Stimulated activated CD4-positive, alpha-beta T cell treated with anti-CD3 and anti-CD28 coated beads, TNF-alpha, amount 100 ng/mL, for 1 hour (primary cell): ENCODE measurements at places on chromosomes 4 and X.

DNA sequence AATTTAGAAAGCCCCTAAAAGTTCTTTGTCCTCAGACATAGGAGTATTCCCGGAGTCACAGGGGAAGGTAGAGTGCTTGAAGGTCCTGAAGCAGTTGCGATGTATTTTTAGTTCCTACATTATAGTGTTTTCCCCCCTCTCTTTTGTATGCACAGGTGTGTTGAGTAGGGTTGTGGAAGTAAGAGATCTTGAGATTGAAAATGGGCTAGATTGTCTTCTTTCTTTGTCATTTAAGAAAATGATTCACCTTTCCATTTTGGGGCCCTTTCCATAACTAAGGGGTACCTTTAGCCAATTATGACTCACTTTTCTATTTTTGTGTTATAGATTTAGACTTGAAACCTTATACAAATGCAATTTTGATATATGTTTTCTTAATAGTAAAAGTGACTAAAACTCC is 75.8 kb upstream of the AFF2 start:
- no peak for DNase-seq

DNA sequence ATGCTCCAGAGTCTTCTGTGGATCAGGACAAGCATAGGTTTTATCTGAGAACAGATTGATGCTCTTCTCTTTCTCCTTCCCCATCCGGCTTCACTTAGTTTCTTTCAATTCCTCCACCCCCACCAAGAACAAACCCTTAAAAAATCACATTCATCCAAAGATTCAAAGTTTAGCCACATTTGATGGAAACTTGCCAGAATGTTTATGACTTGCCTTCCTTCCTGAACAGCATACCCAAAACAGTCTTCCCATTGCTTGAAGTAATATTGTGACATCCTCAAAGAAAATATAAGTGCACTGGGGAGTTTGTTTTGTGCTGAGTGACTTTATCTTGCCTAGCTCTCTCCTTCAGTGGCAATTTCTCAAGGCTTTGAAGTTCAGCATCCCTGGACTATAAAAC is 83.0 kb downstream of the MAGEB17 start:
- no peak for DNase-seq

GRCh38 chr4:24680746-24681448 is 96.5 kb upstream of the DHX15 start:
- no peak for DNase-seq

DNA sequence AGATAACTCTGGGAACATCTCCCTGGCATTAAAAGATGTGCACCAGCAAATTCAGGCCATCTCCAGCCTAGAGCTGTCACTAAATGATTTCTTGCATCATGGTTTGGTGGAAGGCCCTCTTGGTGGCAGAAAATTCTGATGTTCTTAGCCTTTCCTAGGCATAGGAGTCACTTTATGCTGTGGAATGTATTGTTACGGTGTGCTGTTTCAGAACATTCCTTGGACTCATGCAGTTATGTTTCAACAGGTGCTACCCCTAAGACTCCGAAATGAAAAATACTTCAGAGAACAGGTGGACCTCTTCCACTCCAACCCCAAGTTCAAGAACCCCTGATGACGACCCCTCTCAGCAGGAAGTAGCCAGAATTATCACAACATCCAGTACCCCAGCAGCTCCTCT is 20.3 kb upstream of the PAPSS1 start:
- DNase-seq: no peak

- no peak for DNase-seq
Observed at GRCh38 chr4:52028970-52029369, 8.8 kb upstream of the LRRC66 start.

DNA sequence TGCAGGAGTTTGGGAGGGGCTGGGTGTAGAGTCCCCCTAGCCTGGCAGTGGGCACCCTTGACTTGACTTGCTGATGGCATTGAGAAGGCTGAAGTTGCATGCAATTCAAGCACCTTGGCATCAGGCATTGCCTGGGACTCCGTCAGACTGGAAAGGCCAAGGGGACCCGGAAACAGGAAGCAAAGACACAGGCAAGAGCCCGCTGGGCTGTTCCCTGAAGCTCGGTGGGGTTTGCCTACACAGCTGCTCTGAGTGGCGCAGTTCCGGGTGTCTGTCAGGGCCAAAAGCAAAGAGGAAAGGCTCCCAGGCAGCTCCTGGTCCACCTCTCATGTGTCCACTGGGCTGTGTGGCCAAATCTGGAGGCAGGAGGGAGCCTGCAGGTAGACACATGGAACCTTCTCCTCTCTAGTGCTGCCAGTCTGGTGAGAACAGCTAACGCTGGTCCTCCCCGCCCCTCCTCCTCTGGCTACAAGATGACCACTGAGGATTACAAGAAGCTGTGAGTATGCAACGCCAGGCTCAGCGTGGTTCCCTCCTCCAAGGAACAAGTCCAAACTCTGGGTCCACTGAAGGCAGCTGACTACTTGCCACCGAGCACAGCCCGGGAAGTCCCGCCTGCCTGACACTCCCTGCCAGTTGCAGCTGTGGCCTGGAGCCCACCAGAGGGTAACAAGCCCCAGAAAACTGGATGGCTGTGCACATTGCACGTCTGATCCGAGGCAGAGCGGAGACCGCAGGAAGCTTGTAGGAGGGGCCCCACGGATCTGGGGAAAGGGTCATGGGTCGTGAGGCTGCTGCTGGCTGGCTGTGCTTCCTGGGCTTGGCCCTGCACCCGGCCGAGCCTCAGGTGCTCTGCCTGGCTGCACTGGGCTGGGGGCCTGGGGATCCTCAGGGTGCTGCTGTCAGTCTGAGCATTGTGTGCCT is 20.1 kb downstream of the ZNF185 start:
- DNase-seq: no peak

DNA sequence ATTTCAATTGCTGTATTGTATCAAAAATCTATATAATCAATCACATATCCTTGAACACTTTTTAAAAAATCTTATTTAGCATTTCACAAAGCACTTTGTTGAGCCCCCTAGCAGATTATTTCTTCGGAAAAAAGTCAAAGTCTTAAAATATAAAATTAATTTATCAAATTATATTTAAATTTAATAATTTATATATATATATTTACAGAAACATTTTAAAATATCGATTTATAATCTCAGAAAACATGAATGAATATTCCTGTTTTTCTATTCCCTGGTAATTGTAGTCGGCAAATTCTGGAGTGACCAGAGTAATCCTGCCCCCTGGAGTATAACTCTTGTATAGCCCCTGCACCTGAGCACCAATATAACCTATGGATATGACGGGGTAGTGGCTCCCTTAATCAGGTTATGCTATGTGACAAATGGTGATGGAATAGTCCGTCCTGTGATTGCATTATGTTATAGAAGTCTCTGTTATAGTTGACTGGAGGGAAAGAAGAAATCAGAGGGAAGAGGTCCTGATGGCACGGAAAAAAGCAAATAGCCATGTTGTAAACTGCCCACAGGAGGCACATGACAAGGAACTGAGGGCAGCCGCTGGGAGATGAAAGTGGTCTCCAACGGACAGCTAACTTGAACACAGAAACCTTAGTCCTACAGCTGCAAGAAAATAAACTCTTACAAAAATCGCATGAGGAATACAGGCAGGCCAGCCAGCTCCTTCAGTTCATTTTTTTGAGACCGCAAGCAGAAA is 1092.3 kb downstream of the ARAP2 start:
- no peak for DNase-seq

DNA sequence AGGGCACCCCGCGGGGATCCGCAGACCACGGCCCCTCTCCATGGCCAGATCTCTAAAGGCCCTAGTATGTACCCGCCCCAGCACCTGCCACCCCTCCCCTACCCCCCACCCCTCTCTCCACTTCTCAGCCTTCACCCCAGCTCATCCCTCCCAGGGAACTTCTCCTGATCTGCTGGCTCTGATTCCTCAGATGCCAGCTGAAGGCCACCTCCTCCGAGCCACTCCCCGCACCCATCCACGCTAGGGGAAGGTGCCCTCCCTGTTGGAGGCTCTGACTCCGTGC is 11.9 kb downstream of the PSAPL1 start:
- DNase-seq: no peak

- DNase-seq: no peak
Observed at GRCh38 chrX:44596277-44596676, 53.6 kb upstream of the FUNDC1 start.

DNA sequence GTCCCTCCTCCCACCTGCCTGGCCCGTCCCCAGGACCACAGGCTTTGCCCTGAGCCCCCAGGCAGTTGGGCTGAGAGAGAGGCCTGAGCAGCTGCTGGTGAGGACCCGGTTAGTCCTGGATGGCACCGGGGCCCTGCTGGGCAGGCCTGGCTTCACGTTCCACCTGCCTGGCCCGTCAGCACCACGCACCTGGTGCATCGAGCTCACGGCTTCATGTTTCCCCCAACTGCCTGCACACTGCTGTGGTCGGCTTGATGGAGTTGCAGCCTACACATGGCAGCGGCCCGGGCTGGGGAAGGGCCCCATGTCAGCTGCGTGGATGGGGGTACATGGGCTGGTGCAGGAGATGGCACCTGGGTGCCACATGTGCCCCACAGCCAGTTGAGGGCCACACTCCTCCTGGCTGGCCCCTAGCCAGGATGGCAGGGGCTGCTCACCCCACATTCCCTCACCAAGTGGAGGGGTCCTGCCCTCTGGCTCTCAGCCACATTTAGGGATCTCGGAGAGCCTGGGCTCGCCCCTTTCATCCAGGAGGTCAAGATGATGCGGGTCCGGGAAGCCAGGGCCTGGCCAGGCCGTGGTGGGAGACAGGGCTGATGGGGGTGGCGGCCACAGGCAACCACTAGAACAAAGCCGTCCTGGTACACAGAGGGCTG is 28.5 kb downstream of the NKX1-1 start:
- no peak for DNase-seq

- DNase-seq: no peak
Observed at GRCh38 chrX:37976153-37976552, 30.2 kb upstream of the SYTL5 start.

- DNase-seq: no peak
Observed at GRCh38 chr4:184748251-184748652, 14.4 kb upstream of the CENPU start.

DNA sequence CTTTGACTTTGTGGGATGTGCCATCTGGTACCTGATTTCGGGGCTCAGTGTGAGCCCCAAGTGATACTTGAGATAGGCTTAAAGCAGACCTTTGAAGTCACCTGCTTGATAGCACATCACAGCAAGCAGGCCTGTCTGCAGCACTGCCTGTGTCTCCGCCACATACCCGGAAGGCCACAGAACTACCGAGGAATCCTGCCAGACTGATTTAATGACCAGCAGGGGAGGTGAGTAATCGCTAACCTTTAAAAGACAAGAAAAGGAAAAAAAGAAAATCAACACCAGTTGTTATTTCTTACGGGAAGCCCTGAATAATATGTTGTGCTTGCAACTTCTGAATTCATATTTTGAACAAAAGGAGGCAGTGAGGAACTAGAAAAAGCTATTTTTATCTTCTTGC is 6.8 kb downstream of the PTCHD1 start:
- no peak for DNase-seq

GRCh38 chr4:176622251-176622948 is 170.3 kb downstream of the VEGFC start:
- no peak for DNase-seq

- no peak for DNase-seq
Observed at GRCh38 chr4:56082829-56083228, 134.1 kb downstream of the CEP135 start.

DNA sequence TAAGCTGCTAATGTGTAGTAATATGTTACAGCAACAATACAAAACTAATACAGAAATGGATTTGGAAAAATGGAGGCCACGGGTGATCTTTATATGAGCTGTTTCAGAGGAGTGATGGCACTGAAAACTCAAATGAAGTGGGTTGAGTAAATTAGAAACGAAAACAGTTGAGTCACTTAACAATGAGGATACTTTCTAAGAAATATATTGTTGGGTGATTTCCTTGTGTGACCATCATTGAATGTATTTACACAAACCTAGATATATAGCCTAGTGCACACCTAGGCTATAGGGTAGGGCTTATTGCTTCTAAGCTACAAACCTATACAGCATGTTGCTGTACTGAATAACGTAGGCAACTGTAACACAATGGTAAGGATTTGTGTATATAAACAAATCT is 30.5 kb upstream of the DHX15 start:
- DNase-seq: no peak

GRCh38 chrX:17674601-17675000 is 62.7 kb upstream of the SCML1 start:
- DNase-seq: no peak
